ENCODE measurements at places on chromosomes 1 and 21.

DNA sequence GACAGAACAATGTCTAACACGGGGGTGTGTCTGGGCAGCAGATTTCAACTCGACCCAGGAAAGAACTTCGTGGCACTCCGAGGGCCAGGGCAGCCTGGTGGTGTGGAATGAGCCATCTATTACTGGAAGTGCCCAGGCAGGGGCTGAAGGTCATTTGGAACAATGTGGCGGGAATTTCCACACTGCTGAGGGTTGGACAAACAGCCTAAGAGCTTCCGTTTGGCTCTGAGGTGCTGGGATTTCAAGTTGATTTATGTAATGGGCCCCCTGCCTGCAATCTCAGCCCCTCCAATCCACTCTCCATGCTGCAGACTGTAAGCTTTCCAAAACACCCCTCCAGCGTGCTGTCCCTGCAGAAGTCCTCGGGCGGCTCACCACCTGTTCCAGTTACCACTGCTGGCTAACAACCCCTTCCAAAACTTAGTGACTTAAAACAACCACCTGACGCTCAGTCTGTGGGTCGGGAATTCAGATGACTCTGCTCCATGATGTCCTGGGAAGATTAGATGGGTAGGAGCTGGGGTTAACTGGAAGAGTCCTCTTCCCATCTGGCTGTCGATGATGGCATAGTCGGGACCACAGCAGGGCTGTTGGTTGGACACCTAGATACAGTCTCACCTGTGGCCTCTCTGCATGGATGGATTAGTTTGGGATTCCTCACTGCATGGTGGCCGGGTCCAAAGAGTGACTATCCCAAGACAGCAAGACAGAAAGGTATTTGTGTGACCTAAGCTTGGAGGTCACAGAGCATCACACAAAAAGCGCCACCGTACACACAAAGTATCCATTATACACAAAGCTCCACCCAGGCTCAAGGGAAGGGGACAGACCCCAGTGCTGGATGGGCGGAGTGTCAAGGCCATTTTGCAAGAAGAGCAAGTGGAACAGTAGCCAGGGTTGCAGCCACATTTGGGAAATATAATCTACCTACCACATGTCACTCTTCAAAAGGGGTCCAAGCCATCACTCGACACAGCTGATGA lies 89.7 kb upstream of the IFFO2 start:
- DNase-seq = peak; percentile 55

DNA sequence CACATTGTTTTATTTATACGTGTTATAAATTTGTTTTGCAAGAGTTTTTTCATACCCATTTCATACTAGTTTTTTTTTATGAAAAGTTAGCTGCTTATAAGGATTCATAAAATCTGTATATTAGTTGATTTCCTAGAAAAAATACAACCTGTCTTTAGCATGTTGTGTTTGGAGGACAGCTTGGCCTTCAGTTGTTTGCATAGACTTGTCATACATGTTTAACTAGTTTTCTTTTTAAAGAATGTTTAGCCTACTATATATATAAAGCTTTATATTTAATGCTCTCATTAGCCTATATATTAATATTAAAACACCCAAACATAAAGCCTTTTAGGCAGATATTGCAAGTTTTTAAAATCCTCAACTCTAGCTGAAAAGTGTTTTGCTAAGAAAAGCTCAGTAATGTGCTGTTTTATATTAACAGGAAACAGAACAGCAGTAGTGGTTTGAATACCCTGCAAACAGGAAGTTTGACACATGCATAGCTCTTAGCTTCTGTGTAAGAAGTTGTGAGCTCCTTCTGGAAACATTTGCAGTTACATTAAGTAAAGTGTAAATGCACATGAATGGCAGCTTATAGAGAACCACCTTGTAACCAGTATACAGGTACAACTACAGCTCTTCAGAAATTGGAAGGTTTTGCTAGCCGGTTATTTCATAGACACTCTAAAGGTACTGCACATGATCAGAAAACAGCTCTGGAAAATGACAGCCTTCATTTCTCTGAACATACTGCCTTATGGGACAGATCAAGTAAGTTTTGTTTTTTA lies at the start of gene PRKACB:
Gene PRKACB, plus strand, starts transcription at position 476 of the 770 bp plus-strand sequence. Its CDS starts 91 bp downstream, at position 567.
- no peak for DNase-seq

DNA sequence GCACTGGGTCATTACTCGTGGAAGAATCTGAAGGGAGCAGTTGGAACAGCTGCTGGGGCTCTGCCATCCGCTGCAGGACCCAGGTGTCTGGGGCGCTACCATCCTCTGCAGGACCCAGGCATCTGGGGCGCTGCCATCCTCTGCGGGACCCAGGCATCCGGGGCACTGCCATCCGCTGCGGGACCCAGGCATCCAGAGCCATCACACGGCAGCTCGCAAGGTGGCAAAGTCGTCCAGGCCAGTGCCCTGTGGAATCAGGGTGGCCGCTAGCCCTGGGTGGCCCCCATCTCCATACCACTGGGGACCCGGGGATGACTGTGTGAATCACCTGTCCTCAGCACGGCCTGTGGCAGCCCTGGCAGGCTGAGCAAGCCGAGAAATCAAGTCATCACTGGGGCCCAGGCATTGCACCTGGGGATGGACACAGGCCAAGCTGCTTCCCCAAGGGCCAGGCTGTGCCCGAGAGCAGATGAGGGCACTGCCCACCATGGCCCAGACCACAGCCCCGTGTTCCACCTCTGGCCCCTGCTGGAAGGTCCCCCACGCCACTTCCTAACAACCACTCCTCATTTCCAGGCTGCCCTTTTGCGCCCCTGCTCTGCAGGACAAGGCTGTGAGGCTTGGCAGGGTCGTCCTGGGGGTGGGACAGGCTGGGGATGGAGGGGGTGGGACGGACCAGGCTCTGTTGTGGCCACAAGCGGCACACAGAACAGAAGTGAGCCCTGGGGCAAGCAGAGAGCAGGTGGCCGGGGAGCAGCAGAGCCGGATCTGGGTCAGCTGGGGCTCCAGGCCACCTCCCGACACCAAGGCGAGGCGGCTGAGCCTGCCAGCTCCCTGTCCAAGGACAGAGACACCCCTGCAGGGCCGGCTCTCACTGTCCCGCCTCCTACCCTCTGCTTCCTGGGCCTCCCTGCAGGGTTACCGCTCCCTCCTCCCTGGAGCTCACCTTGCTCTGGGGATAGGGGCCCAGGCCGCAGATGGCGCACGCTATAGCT lies 12.7 kb downstream of the GABRD start:
- no peak for DNase-seq

DNA sequence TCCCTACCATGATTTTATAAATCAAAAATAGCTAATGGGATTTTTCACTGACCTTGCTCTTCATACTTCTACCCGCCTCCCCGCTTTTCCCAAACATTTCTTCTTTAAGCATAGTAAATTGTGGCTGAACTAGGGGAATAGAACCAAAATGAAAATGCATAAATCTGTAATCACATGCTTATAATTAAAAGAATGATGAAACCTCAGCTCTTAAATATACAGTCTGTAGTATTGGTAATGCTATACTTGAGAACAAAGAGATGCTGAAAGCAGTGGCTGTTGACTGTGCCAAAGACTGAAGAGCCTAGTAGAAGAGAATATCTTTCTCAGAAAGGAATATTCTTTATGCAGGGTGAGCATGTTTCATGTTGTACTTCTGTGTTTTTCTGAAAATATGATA lies 249.1 kb downstream of the GREM2 start:
- DNase-seq = no peak

GRCh38 chr1:93672477-93673162 lies 9.0 kb downstream of the BCAR3 start:
- no peak for DNase-seq

DNA sequence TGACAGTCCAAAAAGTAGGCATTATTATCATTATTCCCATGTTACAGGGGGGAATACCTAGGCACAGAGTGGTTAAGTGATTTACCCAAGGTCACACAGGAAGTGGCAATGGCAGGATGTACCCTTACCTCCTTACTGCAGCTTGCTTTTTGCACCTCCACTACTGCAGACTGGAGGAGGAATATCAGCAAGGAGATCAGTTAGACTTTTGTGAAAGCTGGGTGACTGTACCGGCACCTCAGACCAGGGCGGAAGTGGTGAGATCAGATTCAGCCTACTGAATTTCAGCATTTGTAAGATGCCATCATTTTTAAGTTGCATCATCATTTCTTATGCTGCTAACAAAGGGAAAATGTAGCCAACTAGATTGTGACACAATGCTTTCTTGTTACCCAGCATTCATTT lies 4.5 kb downstream of the ADARB1 start:
- peak; percentile 89 for DNase-seq

- no peak for DNase-seq
These were observed 727.6 kb downstream of the PTPRU start for GRCh38 chr1:29963946-29964345.

DNA sequence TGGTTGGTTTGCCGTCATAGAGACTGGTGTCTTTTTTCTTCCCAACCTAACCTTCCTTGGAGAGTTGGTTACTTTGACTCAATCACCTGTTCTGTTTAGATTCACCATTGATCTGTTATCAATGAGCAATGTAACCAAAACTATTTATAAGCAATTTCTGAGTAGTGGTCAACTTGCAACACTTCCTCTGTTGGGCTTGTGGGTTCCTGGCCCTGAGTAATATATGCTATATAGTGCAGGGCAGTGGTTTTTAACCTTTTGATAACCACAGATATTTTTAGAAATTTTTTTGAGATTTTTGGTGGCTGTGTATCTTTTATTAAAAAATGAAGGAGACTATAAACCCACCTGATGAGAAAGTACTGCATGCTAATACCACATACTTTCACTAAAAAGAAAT lies 9.4 kb upstream of the XCL1 start:
- DNase-seq = no peak

- peak; percentile 84 for DNase-seq
These were observed 6.0 kb upstream of the UBL4B start for GRCh38 chr1:110106013-110106941.

DNA sequence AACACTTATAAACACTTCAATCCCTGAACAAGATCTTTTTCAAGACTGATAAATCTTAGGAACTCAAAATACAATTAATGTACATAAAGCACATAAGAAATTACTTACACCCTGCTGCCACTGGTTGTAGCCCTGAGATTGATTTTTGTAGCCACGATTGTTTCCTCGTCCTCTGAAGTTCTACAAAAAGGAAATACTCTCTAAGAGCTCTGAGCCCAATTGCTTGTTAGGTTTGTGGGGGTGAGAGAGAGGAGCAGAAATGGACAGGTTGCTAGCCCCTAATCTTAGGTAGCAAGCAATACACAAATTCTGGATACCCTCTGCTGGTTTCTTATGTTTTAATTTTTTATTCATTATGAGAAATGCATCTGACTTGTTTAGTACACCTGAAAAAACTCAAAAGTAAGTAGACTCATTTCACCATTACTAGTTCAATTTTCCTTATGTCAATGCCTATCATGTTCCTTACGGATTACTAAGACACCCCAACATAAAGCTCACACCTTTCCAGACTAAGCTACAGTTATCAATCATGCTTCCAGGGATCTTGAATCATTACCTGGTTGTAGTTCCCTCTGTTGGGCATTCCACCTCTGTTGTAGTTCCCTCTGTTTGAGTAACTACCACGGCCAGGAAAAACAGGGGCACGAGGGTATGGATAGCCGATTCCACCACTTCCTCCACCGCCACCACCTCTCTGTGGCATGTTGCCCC lies 9.3 kb downstream of the HNRNPU start:
- no peak for DNase-seq

DNA sequence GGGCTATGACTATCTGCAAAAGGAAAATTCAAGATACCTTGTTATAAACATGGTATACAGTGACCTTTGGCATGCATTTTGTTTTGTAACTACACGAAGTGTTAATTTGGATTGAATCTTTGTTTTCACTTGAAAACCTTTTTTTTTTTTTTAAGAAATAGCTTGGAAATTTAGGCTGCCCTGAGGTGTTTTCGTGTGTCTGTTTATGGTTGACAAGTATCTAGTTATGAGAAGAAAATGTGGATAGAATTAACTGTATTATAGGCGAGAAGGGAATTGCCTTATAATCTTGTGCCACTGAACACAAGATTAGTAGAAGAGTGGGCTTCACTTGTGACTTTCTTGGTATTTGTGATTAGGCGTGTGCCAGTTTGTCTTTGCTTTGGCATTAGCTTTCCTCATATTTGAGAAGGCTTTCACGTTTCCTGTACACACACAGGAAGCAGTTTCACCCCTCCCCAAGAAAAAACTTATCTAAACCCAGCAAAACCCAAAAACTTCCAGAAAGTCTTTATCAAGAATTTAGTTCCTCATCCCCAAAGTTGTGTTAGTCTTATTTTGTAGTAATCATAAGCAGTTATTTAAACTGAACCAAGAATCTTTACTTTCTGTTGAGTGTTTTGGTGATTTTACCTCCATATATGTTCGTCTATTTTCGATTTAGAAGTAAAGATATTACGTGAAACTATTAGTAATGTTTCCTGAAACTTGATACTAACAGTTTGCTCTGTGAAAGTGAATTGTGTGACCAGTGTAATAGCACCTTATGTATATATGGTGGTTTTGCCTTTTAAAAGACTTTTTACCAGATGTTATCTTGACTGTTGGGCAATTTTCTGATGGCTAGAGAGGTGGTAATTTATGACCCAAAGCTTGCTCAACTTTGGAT lies 3.8 kb downstream of the DYRK1A start:
- no peak for DNase-seq

DNA sequence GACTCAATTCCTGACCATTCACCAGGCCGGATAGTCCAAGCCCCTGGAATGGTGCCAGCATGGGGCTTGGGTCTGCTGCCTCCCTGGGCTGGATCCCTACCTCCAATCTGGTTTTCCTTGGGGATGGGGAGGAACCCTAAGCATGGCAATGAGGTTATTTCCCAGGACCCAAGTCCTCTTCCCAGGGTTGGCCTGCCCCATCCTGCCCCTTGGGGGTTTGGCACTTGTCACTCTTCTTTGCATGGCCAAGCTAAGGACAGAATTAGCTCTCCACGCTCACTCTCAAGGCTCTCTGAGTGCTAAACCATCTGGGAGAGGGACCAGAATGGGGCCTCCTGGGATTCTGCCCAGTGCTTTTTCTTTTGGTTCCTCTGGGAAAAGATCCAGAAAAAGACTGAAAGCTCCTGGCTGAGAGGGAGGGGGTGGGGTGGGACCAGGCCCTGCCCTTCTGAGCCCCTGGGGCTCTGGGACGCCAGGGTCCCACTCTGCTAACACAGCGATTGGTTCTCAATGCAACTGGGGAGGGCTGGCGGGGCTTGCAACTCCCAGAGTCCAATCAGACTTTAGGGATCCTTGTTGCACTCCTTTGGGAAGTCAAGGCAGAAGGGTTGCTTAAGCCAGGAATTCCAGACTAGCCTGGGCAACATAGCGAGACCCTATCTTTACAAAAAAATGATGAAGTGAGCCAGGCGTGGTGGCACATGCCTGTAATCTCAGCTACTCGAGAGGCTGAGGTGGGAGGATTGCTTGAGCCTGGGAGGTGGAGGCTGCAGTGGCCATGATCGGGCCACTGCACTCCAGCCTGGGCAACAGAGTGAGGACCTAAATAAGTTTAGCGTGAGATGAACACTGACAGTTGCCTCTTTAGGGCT lies 52.7 kb downstream of the DHRS3 start:
- no peak for DNase-seq

All from activated effector memory CD4-positive, alpha-beta T cell treated with anti-CD3 and anti-CD28 coated beads, Interleukin-2, amount 50 U/mL, for 16 hours (primary cell).